ENCODE measurements at places on chromosomes 4 and X.

DNA sequence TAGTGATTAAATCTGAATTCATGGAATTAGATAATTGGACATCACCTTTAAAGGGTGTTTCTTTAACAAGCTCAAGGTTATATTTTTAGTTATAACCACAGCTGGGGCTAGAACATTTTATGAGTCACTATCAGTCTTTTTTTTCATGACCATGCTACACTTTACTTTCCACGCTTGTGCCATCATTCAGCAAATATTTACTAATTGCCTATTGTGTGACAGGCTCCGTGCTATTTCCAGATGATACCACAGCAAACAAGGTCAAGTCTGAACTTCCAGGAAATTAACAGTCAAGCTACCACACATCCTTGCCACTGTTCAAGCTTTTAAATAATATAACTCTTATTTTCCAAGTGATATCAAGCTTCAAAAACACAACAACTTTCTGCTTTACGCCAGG is 16.5 kb downstream of the SPANXN3 start:
- no peak for DNase-seq

GRCh38 chr4:129926936-129927335 is 831.0 kb downstream of the C4orf33 start:
- DNase-seq = peak; percentile 77

DNA sequence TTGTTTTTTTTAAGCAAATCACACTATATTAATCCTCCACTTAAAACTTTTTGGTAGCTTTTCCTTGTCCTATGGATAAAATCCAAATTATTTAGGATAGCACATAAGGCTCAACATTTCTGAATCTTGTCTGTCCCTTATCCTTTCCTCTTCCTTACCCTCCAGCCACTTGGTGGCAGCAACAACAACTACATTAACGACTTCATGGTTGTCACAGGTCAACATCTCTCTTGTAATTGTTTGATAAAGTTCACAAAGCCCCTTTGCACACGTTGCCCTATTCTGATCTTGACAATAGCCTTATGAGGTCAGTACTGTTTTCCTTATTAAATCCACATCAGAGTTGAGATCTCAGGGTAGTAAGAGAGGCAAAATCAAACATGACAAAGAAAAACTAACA is 269.0 kb upstream of the PABPC4L start:
- DNase-seq = peak; percentile 7

- no peak for DNase-seq
Measured at GRCh38 chr4:99657798-99658197, at the start of gene C4orf54. Gene C4orf54 (minus strand): TSS chr4:99657828. CDS start chr4:99654648, 3,180 bp downstream.

DNA sequence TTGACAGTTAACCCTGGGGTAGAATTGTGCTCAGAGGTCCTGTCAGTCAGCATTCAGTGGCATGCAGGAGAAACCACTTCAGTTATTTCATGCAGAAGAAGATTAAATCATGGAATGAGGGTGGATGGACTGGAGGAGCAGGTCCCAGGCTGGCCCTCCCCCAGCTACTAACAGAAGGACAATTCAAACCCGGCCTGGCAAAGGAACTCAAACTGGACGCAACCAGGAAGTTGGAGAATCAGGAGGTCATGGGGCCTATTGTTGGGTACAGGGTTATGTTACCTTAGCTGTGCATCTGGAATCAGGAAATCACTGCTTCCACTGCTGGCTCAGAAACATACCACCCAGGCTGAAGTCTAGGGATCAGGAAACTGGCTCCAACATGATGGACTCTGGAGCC is 121.4 kb downstream of the GPAT3 start:
- no peak for DNase-seq

DNA sequence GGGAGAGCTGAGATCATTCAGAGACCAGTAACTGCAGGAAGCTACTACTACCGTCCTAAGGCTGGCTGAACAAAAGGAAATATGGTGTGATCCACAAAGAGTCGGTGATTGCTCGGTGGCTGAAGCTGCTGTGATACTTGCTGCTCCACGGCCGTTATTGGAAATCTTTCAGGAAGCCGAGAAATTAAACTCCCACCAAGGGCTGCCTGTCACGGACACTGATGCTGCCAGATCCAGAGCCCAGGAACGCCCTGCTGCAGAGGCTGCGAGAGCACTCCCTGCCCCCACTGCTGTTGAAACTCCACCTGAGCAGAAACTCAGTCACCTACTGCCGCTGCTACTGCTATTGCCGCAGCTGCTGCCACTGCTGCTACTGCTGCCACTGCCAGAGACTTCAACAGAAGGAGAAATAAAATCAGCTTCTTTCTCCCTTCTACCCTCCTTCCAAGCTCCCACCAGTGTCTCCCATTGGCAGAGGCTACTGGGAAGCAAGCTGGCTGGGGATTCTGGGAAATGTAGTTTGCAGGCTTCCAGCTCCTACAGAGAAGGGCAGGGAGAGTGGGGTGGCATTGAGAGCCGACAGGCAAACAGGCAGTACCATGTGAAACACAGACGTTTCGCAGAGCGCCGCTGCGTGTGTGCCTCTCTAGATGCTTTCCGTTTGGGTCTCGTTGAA is 126.0 kb upstream of the ENPP6 start:
- DNase-seq = peak; percentile 85

GRCh38 chrX:9252182-9252581 is 212.7 kb upstream of the TBL1X start:
- DNase-seq = no peak

DNA sequence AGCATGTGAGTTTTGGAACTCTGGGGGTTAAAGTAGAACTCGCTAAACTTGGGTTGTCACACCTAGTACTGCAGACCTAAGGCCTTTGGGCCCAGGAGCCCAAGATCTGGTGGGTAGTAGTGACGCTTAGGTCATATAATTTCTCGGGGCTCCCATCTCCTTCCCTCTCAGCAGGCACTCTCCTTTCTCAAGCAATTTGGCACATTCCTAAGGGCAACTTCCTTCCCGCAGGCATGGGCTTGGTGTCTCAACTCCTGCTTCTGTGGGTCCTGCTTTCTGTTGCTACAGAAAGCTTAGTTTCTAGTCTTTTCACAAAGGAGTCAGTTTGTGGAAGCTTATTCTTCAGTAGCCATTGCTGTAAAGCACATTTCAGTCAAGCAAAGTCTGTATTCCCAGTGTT is 10.4 kb upstream of the EDA start:
- DNase-seq = no peak

- no peak for DNase-seq
Measured at GRCh38 chr4:65508168-65508567, 162.1 kb downstream of the EPHA5 start.

DNA sequence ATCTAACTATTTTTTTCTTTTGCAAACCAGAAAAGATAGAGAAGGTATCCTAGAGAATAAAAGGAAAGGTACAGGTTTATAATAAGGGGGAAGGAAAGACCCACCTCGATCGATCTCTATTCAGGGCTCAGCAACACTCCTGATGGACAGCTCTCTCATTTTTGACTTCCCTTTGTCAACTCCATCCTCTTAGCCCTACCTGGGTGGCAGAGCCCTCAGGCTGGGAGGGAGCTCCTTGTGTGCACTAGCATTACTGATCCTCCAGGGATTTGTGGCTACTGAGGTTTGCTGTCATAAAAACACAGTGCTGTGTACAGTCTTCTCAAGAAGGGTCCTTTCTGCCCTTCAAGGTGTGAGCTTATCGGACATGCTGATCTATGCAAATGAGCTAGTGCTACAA is 111.0 kb downstream of the MID1 start:
- no peak for DNase-seq

GRCh38 chr4:165711436-165711835 is 161.6 kb upstream of the TLL1 start:
- no peak for DNase-seq
